ENCODE measurements at places on chromosomes 13 and 19.

DNA sequence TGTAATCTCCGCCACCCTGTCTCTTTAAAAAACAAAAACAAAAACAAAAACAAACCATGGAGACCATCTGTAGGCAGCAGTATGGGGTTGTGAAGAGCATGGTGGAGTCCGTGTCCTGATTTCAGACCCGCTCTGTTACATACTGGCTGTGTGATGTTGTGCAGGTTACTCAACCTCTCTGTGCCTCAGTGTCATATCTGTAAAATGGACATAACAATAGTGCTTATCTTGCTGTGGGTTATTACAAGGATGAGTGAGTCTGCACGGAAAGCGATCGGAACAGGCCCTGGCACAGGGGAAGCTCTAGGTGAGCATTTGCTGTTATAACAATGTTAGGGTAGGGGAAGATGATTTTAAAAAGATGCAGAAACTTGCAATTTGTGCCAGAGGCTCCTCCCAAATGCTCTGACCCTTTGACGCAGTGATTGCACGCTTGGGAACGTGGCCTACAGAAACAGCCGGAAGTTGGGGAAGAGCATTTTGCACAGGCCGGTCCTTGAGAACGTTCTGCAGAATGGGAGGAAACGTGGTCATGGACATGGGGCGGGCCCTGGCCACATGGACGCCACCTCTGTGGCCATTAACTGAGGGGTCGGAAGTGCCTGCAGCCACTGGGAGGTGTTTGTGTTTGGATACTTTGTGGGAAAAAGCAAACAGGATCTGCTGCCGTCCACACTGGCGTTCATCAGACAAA lies 15.7 kb upstream of the SELENOW start:
- no peak for DNase-seq

- DNase-seq, result no peak
Measured at GRCh38 chr13:97364031-97364430, 69.9 kb upstream of the RAP2A start.

DNA sequence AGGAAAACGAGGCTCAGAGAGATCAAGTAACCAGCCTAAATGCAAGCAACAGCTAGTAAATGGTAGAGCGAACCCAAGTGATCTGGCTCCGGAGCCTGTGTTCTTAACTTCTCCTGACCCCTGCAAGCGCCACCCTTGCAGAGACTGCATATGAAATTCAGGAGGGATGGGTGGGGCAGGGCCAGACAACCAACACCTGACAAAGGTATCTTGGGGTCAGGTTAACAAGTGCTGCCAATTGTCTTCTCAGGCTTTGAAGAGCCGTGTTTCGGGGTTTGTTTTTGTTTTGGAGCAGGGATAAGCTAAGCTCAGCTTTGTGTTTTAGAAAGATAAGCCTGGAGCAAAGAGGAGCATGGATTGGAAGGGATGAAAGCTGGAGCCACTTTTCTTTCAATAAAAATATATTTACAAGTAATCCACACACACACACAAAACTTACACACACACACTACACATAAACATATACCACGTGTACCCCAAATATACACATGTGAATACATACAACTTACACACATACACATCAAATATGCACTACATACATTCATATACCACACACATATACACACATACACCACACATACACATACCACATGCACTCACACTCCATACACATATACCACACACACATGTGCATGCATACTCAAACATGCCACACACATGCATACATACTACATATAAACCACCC lies 722.0 kb downstream of the DIAPH3 start:
- DNase-seq, result no peak

DNA sequence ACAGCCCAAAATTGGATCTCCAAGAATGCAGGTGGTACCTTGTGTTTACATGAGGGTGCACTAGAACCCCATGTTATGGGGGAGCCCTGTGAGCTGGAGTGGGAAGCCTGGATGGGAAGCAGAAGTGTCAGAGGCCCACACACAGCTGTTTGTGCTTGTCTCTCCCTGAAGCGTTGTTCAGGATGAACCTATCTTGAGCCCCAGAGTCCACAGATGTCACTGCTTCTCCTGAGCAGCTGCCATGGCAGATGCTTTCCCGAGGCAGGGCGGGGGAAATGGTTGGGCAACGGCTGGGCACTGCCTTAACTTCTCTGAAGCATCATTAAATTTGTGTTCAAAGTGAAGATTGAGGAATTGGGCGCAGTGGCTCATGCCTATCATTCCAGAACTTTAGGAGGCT lies 17.1 kb upstream of the CHST8 start:
- DNase-seq, result no peak

- DNase-seq, result peak; percentile 18
Measured at GRCh38 chr13:42594481-42595252, 20.7 kb downstream of the TNFSF11 start.

- DNase-seq, result peak; percentile 42
Measured at GRCh38 chr19:18203408-18203862, 407 bp downstream of the RAB3A start.

- DNase-seq, result no peak
Measured at GRCh38 chr19:1754018-1754635, 821 bp downstream of the ONECUT3 start.

DNA sequence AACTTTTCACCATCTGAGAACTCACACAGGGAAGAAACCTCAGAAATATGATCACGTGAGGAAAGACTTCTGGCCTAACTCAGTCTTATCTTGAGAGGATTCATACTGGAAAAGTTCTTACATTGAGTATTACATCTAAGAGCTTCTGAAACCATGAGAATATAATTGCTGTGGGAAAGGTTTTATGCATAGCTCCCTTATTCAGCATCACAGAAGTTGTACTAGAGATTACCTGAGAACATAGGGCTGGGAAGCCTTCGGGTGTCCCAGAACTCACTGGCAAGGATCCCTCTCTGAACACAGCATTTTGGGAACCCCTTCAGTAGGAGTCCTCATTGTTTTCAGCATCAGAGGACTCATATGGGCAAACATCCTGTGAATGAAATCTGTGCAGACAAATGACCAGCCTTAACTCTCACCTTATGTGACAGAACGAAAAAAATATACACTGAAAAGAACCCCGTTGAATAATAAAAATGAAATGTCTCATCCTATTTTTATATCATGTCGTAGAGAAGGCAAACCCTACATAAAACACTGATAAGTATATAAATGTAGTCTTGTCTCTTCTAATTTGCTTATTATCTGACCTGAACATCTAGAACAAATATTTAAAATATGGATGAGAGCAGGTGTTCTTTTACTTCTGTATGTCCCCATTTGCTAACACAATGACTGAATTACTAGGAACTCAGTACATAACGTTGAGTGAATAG lies 14.2 kb downstream of the ZNF274 start:
- DNase-seq, result no peak

- DNase-seq, result no peak
Measured at GRCh38 chr19:35689836-35690235, 14.5 kb upstream of the ZBTB32 start.

DNA sequence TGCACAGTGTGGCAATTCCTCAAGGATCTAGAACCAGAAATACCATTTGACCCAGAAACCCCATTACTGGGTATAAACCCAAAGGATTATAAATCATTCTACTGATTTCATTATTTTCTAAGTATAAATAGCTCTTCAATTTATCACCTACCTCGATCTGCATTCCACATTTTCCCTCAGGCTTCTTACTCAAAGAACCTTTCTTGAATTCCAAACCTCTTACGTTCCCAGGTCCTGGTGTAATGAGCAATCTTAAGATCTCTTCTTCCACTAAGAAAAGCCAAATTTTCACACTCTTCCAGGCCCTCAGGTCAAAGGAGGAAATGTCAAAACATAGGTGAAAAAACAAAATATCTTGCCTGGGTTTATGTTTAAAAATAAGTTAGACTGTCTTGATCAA lies 237.3 kb upstream of the GPC6 start:
- no peak for DNase-seq

- DNase-seq, result peak; percentile 27
Measured at GRCh38 chr19:11202488-11203193, 5.3 kb upstream of the KANK2 start.

GRCh38 chr19:6890938-6891337 lies 3.6 kb downstream of the ADGRE1 start:
- DNase-seq, result no peak
